ENCODE measurements at places on chromosomes 6 and 20. TPM values are rescaled to one million over a fixed set of nuclear protein-coding genes. Genes with fewer than 3 reads are reported as not detected.

DNA sequence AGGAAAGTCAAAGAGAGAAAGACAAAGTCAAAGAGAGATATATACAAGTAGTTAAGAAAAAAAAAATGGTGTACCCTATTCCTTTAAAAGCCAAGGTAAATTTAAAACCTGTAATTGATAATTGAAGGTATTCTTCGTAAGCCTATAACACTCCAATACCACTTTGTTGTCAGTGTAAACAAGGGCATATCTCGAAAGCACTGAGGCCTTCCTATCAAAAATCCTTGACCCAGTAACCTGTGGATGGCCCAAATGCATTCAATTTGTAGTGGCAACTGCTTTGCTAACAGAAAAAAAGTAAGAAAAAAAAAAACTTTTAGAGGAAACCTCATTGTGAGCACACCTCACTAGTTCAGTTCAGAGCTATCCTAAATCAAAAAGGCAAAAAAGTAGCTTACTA, 39.3 kb upstream of the SAMD3 start:
- peaks cover 12% of the 10 kb centered on the region for H3K4me1 ChIP-seq
- H3K4me3 ChIP-seq = no peak overlapping the region
- no peak for DNase-seq
- no peaks in the 10 kb centered on the region for H3K27me3 ChIP-seq
- no peak overlapping the region for H3K27ac ChIP-seq
- no peaks in the 10 kb centered on the region for H3K36me3 ChIP-seq

DNA sequence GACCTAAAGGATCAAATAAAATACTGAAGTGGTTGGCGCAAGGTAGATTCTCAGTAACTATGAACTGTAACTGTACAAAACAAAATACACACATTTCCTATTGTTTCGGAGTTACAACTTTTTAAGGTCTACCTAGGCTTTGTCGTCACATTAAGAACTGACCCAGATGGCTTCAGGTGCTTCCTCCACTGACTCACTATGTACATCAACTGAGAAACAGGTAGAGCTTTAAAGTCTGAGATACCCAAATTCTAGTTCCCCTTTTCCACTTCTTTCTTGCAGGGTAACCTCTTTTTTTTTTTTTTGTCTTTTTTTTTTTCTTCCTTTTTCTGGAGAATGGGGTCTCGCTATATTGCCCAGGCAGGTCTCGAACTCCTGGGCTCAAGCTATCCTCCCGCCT, 5.5 kb downstream of the SNRPB start:
- DNase-seq = no peak
- no peak overlapping the region for H3K4me3 ChIP-seq
- H3K4me1 ChIP-seq = peaks cover 17% of the 10 kb centered on the region
- peaks cover 78% of the 10 kb centered on the region for H3K36me3 ChIP-seq
- no peaks in the 10 kb centered on the region for H3K27me3 ChIP-seq
- H3K27ac ChIP-seq = no peak overlapping the region

GRCh38 chr6:132456700-132457143, 55.4 kb upstream of the MOXD1 start:
- no peaks in the 10 kb centered on the region for H3K27me3 ChIP-seq
- peaks cover 18% of the 10 kb centered on the region for H3K36me3 ChIP-seq
- H3K27ac ChIP-seq = no peak overlapping the region
- DNase-seq = no peak
- H3K4me3 ChIP-seq = no peak overlapping the region

DNA sequence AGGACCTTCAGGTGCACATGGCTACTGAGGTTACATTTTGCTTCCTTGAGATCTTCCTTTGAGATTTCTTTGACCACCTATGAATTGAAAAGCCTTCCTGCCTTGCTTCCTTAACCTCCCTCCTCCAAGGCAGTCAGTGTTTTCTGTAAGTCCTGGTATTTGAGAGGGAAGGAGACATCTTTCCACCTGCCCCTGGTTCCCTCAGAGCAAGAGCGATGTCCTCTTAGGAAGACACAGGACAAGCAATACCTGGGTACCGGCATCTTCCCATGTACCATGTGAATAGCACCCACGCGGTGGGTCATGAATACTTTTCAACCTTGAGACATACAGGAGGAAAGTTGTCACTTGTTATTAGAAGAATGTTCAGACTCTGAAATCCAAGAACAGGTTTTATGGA, 37.1 kb downstream of the GINS1 start:
- H3K36me3 ChIP-seq = no peaks in the 10 kb centered on the region
- H3K4me3 ChIP-seq = no peak overlapping the region
- H3K27ac ChIP-seq = no peak overlapping the region
- no peaks in the 10 kb centered on the region for H3K4me1 ChIP-seq

DNA sequence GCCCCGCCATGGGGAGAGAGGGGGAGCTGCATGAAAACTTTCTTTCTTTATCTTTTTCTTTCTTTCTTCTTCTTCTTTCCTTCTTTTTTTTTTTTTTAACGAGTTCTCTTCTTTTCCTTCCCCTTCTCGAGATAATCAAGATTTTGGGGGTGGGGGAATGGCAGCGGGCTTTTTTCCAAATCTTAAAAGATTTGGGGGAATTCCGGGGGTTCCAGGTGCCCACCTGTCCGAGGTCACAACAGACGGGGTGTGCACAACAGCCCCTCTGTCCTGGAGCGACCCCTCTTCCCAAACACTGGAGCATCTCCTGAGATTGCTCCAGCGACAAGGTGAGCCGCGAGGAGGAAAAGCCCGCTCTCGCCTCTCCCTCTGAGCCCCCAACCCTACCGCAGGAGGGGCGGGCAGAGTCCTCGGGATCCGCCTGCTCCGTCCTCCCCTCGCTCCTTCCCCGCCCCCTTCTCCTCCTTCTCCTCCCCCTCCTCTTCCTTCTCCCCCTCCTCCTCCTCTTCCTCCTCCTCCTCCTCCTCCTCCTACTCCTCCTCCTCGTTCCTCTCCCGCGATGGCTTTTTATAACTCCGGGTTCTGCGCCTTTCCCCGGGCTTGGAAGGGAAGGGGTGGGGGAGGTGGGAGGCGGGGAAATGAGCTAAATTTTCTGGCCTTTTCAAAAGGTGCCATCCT, 689 bp upstream of the KCNB1 start:
- DNase-seq = no peak
- H3K36me3 ChIP-seq = peaks cover 5% of the 10 kb centered on the region
- H3K4me1 ChIP-seq = no peaks in the 10 kb centered on the region
- no peak overlapping the region for H3K4me3 ChIP-seq
- H3K27me3 ChIP-seq = peaks cover 100% of the 10 kb centered on the region
- H3K27ac ChIP-seq = no peak overlapping the region

GRCh38 chr6:43895656-43896328, 125.8 kb downstream of the VEGFA start:
- H3K36me3 ChIP-seq = no peaks in the 10 kb centered on the region
- no peak overlapping the region for H3K27ac ChIP-seq
- no peak for DNase-seq
- peaks cover 8% of the 10 kb centered on the region for H3K4me1 ChIP-seq
- no peak overlapping the region for H3K4me3 ChIP-seq
- H3K27me3 ChIP-seq = peaks cover 10% of the 10 kb centered on the region

- no peak overlapping the region for H3K4me3 ChIP-seq
- H3K36me3 ChIP-seq = no peaks in the 10 kb centered on the region
- no peak for DNase-seq
- no peak overlapping the region for H3K27ac ChIP-seq
Observed at GRCh38 chr6:4665489-4666417, 110.5 kb upstream of the CDYL start.

DNA sequence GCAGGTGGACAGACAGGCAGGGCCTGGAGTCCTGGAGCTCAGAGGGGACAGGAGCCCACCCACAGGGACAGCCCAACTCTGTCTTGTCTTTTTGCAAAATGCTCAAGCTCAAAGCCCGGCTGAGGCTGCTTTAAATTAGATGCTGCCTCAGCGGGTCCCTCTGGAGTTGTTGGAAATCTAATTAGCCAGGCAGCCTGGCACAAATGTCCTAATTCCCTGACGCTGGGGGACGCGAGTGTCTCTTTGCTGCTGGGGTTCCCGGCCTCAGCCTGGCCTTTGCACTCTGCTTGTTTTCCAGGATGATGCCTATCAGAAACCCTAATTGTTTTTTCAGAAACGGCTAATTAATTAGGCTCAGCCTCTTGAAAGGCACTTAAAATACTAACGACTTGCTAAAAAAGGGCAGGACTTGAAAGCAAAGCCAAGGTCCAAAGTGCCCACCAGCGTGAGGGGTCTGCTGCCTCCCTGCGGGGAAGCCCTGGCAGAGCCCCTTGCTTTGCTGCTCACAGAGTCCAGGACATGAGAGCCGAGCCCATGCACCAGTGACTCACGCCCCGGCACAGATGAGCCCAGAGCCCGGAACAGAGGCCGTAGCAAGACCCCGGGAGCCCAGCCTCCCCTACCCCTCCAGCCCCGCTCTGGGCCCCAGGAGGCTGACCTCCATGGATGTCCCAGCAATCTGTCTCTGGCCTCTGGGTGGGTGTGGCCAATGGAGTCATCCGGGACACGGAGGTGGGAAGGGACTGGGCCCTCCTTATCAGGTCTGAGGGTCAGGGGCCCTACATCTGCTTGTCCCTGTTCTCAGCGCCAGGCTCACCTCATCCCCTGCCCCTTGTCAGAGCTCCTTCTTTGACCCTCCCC, 46.0 kb upstream of the BHLHE23 start:
- H3K36me3 ChIP-seq = no peaks in the 10 kb centered on the region
- H3K27ac ChIP-seq = no peak overlapping the region
- peaks cover 64% of the 10 kb centered on the region for H3K27me3 ChIP-seq
- H3K4me1 ChIP-seq = no peaks in the 10 kb centered on the region
- no peak overlapping the region for H3K4me3 ChIP-seq

CNR1 gene
- 0.31 TPM for total RNA-seq

BCAS1 gene
- total RNA-seq = 11.1 TPM

IMPG1 gene
- not detected for total RNA-seq

NT5DC1 gene
- total RNA-seq = 45.2 TPM

All from Calu3 (cell line).